Stimulated activated CD8-positive, alpha-beta memory T cell treated with anti-CD3 and anti-CD28 coated beads, Interleukin-7, amount 100 ng/mL, for 1 hour (primary cell): ENCODE measurements at places on chromosomes 1 and 21.

DNA sequence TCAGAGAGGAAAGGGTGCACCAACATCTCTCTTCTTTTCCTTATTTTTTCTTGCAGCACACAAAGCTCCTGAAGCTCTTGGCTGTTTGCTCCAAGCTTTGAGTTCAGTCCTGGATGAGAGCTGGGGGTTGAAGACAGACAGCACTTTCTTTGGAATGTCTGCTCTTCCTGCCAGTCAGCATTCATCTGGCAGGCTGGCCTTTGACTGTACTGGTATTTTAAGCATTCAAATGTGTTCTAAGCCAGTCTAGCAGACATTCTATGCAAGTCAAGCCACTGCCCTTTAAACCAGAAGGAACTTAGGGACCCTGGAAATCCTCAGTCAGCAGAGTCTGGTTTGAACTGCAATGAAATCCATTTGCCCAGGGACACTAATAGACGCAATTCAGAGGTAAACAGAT lies 45.0 kb downstream of the XCL1 start:
- no peak for DNase-seq

DNA sequence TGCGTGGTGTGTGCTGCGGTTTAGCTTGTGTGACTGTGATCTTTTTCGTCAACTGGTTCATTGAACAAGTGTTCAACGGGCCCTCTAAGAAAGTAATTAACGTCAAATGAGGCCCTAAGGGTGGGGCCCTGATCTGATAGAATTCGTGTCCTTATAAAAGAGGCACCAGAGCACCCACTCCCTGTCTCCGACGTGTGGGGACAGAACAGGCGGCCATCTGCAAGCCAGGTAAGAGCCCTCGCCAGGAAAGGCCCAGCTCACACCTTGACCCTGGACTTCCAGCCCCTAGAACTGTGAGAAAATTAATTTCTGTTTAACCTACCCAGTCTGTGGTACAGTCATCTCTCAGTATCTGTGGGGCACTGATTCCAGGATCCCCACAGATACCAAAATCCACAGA lies 20.4 kb upstream of the SAMD11 start:
- DNase-seq, result no peak

- DNase-seq, result no peak
Observed at GRCh38 chr1:197073978-197074377, 6.9 kb upstream of the F13B start.

GRCh38 chr1:28144203-28145135 lies 32.0 kb downstream of the PTAFR start:
- no peak for DNase-seq

DNA sequence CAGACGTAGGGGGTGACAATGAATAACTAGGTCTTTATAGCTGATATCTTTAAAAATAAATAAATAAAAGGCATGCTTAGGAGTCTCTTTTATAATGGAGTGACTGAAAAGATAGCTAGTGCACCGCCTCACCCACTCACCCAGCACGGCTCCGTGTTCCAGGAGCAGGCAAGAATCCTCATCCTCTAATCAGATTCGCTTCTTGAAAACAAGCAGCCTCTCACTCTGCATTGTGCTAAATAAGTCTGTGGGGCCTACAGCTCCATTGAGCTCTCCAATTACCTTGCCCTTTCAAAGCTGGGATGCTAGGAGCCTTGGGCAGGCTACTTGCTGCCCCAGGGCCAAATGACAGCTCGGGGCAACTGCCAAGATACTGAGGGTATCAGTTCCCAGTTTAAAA lies 91.5 kb downstream of the TIAM1 start:
- DNase-seq, result no peak

DNA sequence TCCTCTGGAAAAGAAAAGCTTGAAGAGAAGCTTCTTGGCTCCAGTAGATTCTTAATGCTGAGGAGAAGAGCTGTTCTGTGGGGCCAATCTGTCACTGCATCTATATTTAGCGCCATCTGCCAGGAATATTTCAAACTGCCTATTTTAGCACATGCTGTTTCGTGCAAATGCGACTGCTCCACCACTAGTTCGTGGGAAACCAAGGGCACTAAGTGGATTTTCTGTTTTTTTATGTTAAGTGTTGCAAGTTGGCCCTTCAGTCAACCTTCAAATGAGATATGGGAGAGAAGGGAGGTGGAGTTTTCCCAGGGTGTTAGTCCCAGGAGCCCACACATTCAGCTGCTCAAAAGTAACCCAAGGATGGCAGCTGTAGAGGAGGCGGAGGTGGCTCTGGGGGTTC lies 91.9 kb downstream of the TSEN15 start:
- DNase-seq, result no peak

DNA sequence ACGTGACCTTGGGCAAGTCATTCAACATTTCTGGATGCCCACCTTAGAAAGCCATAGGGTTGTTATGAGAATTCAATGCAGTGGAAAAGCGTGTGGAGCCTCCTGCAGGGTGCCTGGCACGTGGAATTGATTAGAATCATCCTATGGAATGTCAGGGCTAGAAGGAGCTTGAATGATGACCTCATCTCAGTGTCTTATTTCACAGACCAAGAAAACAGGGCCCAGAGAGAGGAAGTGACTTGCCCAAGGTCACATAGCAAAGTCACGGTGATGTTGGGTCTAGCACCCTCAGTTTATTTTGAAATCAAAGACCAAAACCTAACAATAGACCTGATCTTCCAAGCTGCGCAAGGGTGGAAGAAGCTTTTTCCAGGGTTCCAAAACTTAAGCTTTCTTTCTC lies 6.0 kb downstream of the TRABD2B start:
- no peak for DNase-seq

DNA sequence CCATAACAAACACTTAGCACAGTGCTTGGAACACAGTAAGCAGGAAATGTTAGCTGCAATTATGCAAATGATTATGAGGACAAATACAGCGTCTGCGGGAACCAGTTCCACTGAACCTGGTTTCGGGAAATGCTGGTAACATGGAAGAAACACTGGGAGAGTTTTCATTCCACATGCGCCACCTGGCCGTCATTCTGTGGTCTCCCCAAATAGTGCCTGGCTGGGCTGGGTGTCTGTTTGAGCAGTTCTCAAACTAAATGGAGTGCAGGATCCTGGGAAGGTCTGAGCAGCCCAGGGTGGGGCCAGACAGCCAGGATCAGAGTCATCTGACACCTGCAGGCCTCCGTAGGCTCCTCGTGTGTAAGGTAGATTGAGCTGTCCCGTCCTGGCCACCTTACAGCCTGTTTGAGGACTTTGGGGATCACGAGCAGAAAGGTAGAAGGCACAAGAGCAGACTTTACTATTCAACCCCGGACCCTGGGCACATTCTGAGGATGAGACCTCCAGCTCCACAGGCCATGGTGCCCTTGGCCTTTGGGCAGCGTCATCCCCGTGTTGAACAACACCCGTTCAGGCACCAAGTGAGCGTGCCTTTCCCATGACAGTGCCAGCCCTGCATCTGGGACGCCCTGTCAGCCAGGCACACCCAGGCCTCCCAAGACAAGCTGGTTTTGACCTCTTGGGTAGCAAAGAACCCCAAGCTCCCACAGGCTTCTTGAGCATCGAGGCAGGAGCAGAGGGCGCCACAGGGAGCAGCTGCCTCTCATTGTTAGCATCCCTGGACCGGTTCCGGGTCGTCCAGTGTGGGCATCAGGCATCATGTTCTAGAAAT lies 101.9 kb downstream of the PRDM2 start:
- DNase-seq, result no peak

DNA sequence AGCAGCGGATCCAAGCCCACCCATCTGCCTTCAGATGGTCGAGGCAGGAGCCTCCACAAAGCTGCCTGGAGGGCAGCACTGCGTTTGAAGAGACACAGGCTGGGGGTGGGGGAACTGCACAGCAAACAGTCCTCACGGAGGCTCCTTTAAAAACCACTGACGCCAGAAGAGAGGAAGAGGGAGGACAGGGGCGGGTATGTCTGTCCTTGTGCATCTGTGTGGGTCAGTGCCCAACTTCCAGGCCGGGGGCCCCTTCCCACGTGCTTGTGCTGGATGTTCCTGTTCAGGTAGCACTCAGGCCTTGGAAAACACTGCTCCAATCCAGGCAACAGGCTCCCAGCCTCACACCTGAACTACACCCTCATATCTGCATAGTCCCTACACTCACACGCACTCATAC lies 7.7 kb downstream of the AHDC1 start:
- no peak for DNase-seq

GRCh38 chr1:79376106-79376505 lies 369.6 kb upstream of the ADGRL4 start:
- no peak for DNase-seq

GRCh38 chr1:230205719-230206198 lies 138.7 kb downstream of the GALNT2 start:
- no peak for DNase-seq
